ENCODE measurements at places on chromosomes 1 and 21.

- no peak for DNase-seq
These were observed 343.1 kb upstream of the DUSP10 start for GRCh38 chr1:222084996-222085395.

GRCh38 chr1:5915587-5916571 is 76.3 kb downstream of the NPHP4 start:
- peak; percentile 6 for DNase-seq

GRCh38 chr1:174018565-174018964 is 3.6 kb downstream of the RC3H1 start:
- no peak for DNase-seq

GRCh38 chr1:167678838-167679237 is 42.9 kb upstream of the MPZL1 start:
- no peak for DNase-seq

- DNase-seq = no peak
These were observed 97.9 kb upstream of the PAXBP1 start for GRCh38 chr21:32869459-32869858.

- DNase-seq = no peak
These were observed 359.8 kb downstream of the LTN1 start for GRCh38 chr21:28632755-28633408.

DNA sequence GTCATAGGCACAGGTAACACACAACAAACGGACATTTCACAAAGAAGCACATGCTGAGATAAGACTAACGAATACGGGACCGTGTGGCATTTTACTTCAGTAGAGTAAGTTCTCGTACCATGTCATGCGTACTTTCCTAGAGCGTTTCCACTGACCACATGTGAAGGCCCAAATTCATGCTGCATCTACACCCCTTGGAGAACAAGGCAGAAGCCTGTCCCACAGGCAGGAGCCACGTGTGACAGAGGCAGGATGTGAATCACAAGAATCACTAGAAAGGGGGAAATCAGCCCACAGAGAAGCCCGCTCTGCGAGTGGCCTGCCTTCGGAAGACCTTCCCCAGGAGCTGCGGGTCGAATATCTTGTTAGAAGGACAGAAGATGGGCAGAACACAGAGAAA is 41.8 kb downstream of the URB1 start:
- DNase-seq = no peak

- DNase-seq = no peak
These were observed 105.9 kb downstream of the RGS2 start for GRCh38 chr1:192914696-192915095.

GRCh38 chr1:112882271-112882744 is 73.7 kb downstream of the SLC16A1 start:
- no peak for DNase-seq

DNA sequence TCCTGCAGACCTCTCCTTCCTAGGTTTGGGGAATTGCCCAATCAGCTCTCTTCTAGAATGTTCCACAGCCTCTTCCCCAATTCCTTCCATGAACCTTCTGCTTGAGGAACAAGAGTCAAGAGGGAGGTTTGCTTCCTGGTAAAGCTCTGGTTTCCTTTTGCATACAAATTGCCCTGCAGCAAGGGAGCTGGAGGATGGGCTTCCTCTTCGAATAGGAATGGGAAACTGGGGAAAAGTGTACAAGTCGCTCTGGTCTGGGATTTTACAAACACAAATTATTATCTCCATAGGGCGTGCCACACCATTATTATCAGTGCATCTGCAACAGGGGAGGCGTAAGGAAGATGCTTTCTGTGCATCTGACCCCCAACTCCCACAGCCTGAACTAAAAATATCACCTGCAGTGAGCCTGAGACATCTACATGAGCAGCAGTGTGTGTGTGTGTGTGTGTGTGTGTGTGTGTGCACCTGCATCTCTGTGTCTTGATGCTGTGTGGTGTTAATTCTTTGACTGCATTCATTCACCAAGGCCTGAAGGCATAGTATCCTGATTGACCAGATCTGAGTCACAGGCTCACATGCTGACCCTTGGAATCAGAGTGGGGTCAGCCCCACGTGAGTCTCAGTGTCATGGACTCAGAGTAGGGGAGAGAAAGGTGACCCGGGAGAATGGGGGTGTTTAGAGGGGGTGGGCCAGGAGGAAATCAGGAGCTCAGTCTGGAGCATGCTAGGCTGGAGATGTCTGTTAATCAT is 272.9 kb downstream of the KAZN start:
- no peak for DNase-seq

DNA sequence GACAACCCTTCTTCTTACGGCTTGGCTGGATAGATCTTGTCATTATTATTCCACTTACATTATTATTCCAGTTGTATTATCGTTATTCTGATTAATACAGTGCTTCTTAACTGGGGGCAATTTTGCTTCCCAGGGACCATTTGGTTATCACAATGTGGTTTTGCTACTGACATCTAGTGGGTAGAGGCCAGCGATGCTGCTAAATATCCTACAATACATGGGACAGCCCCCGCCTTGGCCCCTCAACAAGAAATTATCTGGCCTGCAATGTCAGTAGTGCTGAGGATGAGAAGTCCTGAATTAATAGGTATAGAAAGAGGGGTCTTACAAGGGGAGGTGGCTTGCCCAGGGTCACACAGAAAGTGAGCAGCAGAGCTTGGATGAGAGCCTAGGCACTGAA is 105.6 kb downstream of the PTPRU start:
- no peak for DNase-seq

- peak; percentile 48 for DNase-seq
These were observed 22.9 kb upstream of the LDLRAP1 start for GRCh38 chr1:25520446-25521061.

DNA sequence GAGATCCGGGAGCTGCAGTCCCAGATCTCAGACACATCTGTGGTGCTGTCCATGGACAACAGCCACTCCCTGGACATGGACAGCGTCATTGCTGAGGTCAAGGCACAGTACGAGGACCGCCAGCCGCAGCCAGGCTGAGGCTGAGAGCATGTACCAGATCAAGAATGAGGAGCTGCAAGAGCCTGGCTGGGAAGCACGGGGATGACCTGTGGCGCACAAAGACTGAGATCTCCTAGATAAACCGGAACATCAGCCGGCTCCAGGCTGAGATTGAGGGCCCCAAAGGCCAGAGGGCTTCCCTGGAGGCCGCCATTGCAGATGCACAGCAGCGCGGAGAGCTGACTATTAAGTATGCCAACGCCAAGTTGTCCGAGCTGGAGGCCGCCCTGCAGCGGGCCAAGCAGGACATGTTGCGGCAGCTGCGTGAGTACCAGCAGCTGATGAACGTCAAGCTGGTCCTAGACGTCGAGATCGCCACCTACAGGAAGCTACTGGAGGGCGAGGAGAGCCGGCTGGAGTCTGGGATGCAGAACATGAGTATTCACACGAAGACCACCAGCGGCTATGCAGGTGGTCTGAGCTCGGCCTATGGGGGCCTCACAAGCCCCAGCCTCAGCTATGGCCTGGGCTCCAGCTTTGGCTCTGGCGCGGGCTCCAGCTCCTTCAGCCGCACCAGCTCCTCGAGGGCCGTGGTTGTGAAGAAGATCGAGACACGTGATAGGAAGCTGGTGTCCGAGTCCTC is 25.5 kb downstream of the ETV3L start:
- DNase-seq = peak; percentile 41

DNA sequence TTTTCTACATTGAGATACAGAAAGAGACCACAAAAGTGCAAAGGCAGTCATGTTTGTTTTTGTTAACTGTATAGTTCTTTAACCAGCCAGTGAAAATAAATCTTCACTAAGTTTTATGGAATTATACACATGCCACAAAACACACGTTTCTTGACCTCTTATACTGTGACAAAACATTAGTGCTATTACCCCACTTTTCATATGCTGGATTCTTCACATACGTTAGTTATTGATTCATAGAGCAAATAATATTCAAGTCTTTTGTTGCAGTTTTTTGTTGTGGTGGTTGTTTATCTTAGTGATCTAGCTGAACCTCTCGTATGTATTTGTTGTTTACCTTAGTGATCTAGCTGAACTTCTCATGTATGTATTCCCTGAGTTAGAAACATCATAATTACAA is 28.0 kb downstream of the LYPLAL1 start:
- DNase-seq = no peak

GRCh38 chr1:96978901-96979300 is 257.3 kb downstream of the PTBP2 start:
- DNase-seq = no peak

- no peak for DNase-seq
These were observed 90.6 kb upstream of the KCNJ15 start for GRCh38 chr21:38166173-38166535.

- no peak for DNase-seq
These were observed 11.7 kb upstream of the USP48 start for GRCh38 chr1:21794656-21795055.

DNA sequence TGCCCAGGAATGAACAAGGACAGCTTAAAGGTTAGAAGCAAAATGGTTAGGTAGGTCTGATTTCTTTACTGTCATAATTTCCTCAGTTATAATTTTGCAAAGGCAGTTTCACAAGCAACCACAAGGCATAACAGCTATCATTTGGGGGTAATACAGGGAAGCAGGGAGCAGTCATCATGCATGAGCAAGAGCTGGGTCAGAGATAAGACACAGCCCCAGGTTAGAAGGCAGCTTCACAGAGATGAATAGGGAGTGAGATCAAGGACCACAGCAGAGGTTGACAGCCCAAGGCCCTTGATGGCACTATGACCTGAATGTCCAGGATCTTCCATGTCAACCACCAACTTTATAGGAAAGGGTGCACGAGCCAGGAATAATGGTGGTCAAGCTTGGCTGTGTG is 9.0 kb upstream of the CSRP1 start:
- no peak for DNase-seq

DNA sequence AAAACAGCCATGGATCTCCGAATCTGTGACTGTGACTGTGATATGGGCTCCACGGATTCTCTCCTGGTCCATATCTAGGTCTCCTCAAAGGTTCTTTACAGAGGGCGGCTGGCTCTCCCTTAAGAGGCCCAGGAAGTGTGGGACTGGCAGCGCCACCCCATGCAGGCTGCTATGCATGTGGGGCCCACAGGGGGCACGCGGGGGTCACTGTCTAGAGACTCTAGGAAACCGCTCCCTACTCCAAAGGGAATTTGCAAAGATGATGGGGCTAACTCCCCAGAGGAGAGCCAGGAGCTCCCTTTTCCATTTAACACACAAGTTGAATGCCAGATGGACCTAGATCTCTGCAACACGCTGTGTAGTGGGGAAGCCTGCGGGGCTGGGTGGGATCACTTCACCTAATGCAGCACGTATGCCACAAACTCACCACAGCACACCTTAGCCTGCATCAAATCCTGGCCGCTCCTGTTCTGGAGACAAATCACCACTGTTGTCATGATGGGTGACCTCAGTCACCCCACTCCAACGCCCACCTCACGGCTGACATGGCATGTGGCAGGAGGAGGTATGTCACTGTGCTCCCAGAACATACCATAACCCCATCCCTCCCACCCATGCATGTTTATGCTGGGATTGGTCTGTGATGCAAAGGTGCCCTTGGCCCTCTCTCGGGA is 61.7 kb downstream of the SLC45A1 start:
- DNase-seq = no peak

- DNase-seq = no peak
These were observed 59.3 kb upstream of the NTPCR start for GRCh38 chr1:232891071-232891470.

DNA sequence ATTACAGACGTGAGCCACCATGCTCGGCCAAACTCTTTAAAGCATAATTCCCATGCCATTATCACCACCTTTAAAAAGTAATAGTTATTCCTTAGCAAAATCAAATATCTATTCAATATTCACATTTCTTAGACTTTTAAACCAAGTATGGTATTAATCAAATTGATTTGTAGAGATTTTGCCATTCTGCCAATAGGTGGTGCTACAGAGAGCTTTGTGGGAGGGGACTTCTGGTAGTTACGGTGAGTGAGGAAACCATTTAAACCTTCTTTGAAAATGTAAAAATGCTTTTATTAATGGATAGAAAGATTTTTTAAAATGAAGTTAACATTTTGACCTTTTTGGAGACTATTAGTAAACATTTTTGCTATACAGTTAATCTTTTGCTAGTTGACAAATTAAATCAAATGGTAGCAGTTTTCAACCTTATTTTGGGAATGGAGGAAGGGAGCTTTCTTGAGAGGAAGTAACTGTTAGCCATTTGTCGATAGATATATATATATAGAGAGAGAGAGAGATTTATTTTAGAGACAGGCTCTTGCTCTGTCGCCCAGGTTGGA is 19.3 kb downstream of the IARS2 start:
- DNase-seq = no peak

DNA sequence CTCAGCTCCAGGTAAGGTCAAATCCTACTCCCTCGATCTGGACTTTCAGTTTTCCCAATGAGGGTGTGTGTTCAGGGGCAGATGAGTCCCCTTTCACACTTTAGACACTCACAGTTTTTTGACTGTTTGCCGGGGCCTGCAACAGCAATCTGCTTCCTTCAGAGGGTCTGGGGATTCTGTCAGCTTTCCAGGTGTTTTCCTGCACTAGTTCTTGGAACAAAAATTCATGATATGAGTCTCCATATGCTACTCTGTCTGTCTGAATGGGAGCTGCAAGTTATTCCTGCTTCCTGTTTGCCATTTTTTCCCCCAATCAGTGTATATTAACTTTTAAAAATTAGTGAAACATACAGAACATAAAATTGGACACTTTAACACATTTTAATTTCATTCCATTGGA is 24.3 kb downstream of the CYP4B1 start:
- no peak for DNase-seq

DNA sequence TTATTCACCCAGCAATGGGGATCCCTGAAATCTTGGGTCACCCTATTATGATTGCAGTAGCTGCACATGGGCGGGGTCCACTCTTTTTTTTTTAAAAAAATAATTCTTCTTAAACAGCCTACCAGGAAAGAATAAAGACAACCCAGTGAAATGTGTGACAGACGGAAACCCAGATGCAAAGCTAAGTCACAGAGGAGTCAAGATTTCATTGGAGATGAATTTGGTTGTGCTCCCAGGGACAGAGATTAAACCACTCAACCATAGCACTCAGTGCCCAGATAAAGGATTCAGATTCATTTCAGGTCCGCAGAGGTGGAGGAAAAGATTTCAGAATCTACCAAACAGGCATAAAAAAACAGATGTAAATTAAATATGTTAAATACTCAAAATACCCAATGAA is 583.5 kb upstream of the ZP4 start:
- DNase-seq = no peak

GRCh38 chr1:166087734-166088571 is 78.8 kb downstream of the FAM78B start:
- DNase-seq = no peak

GRCh38 chr1:58762806-58763205 is 21.0 kb downstream of the JUN start:
- no peak for DNase-seq

DNA sequence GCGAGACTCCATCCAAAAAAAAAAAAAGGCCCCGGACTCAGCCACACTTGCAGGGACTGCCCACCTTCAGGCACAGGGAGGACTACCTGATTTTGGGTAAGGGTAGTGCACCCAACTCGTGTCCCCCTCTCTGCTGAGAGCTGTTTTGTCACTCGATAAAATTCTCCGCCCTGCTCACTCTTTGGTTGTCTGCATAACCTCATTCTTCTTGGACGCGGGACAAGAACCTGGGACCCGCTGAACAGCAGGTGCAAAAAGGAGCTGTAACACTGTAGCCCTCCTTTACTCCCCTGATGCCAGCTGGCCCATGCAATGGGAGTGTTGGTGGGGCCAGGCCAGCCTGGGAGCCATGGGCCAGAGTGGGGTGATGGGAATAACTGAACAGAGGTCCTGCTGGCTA is 10.6 kb downstream of the S100B start:
- no peak for DNase-seq
